Fibroblast of villous mesenchyme (primary cell): ENCODE measurements at places on chromosomes 16 and 17. TPM values are rescaled to one million over a fixed set of nuclear protein-coding genes. Genes with fewer than 3 reads are reported as not detected.

C1QL1 gene
- 0.43 and 0.97 TPM in 2 replicates for total RNA-seq

TERB1 gene
- under 0.01 TPM in 1 of 2 replicates, not detected in the other for total RNA-seq

FCSK gene
- total RNA-seq, result 9.0 and 9.5 TPM in 2 replicates

TPSB2 gene
- not detected in 2 replicates for total RNA-seq

PCTP gene
- total RNA-seq, result 11.2 and 13.9 TPM in 2 replicates

CEP295NL gene
- 3.9 and 5.6 TPM in 2 replicates for total RNA-seq

TP53TG3C gene
- total RNA-seq, result 0.43 TPM in 1 of 2 replicates, not detected in the other

TMEM98 gene
- total RNA-seq, result 128 and 135 TPM in 2 replicates

COX6A2 gene
- total RNA-seq, result not detected in 2 replicates

PRKCA gene
- 50.9 and 60.5 TPM in 2 replicates for total RNA-seq

RTN4RL1 gene
- 0.43 TPM in 1 of 2 replicates, not detected in the other for total RNA-seq

CRISPLD2 gene
- 44.0 and 87.3 TPM in 2 replicates for total RNA-seq

CCL1 gene
- not detected in 2 replicates for total RNA-seq

SEZ6L2 gene
- total RNA-seq, result 2.6 and 4.7 TPM in 2 replicates
